Endothelial cell (in vitro differentiated cells): ENCODE measurements at places on chromosomes 3 and 15. TPM values are rescaled to one million over a fixed set of nuclear protein-coding genes. Genes with fewer than 3 reads are reported as not detected.

The TLR9 gene
- total RNA-seq, result not detected

The CTXN2 gene
- 0.18 TPM for total RNA-seq

The LRRC31 gene
- total RNA-seq, result 0.23 TPM

The CCDC191 gene
- total RNA-seq, result 4.0 TPM

The MCF2L2 gene
- 1.8 TPM for total RNA-seq

DNA sequence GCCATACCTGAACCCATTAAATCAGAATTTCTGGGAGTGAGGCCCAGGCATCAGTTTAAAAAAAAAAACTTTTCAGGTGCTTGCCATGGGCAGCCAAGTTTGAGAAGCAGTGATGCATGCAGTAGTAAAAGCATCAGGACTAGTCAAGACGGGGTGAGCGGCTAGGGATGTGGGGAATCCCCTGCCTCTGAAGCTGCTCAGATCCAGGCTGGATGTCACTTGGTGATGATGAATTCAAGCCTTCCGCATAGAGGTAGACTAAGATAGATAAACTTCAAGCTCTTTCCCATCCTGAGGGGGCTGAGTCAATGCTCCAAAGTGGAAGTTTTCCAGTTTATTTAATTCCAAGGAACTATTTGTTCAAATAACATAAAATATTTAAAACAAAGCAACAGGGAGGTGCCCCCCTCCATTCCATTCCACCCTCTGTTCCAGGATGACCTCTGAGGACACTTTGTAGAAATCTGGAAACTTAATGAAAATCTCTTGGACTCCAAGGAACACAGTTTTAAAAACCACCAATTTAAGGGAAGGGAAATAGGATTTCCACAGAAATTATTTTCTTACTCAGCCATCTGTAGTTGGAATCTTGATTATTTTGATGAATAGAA, 100.4 kb upstream of the NR2E3 start:
- no peaks in the 10 kb centered on the region for H3K4me1 ChIP-seq
- H3K36me3 ChIP-seq, result no peaks in the 10 kb centered on the region
- no peak for DNase-seq
- no peak overlapping the region for H3K27ac ChIP-seq
- no peaks in the 10 kb centered on the region for H3K27me3 ChIP-seq

GRCh38 chr15:72919936-72920465, 132.3 kb upstream of the NEO1 start:
- no peaks in the 10 kb centered on the region for H3K36me3 ChIP-seq
- no peaks in the 10 kb centered on the region for H3K4me1 ChIP-seq
- H3K4me3 ChIP-seq, result no peak overlapping the region
- H3K27me3 ChIP-seq, result no peaks in the 10 kb centered on the region
- no peak overlapping the region for H3K27ac ChIP-seq

DNA sequence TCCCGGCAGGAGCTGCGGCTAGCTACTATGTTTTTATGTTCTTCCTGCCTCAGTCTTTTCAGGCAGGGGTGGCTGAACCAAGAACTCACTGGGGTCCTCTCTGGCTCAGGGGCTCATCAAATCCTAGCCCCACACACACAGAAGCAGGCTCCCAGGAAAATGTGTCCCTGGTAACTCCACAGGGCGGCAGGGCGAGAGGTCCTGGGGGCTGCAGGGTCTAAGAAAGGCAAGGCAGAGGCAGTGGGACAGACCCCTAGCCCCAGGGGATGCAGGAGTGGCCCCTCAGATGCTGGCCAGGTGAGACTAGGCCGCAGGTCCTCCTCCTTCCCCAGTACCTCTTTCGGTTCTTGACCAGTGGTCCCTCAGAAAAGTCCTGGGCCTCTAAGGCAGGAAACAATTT, 48.9 kb downstream of the PTH1R start:
- peaks cover 34% of the 10 kb centered on the region for H3K4me1 ChIP-seq
- H3K27ac ChIP-seq, result peak overlapping the region; percentile 42
- DNase-seq, result no peak
- peaks cover 24% of the 10 kb centered on the region for H3K36me3 ChIP-seq

DNA sequence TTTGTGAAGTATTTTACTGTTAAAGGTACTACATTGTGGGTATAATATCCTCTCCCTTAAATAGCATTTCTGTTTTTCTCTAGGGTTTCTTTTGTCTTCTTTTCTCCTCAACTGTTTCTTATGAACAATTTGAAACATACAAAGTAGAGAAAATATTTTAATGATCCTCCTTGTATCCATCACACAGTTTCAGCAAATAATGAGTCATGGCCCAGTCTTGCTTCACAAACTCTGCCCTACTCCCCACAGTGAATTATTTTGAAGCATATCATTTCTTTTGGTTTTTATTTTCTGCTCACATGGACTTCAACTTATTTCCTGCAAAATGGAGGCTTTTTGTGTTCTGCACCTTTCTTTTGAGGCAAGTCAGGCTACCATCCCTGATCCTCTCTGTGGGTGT, 6.1 kb upstream of the SCAANT1 start:
- no peak for DNase-seq
- peaks cover 4% of the 10 kb centered on the region for H3K4me1 ChIP-seq
- H3K4me3 ChIP-seq, result no peak overlapping the region
- no peak overlapping the region for H3K27ac ChIP-seq

DNA sequence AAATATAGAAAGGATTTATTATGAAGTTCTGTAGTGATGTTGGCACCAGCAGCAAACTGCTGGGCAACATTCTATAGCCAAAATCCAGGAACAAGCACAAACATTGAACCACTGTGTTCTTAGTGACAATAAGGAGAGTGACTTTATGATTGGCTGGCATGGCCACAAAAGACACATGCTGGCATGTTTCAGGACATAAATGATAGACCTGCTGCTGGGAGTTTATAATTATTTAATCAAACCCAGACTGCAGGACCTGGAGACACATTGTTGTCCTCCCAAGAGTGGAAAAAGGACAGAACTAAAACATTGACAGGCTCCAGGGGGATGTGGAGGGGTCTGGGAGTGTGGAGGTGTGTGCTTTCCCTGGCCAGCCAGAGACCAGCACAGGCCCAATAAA, 255.3 kb upstream of the LRTM1 start:
- H3K4me1 ChIP-seq, result no peaks in the 10 kb centered on the region
- no peaks in the 10 kb centered on the region for H3K27me3 ChIP-seq
- DNase-seq, result no peak
- H3K27ac ChIP-seq, result no peak overlapping the region

DNA sequence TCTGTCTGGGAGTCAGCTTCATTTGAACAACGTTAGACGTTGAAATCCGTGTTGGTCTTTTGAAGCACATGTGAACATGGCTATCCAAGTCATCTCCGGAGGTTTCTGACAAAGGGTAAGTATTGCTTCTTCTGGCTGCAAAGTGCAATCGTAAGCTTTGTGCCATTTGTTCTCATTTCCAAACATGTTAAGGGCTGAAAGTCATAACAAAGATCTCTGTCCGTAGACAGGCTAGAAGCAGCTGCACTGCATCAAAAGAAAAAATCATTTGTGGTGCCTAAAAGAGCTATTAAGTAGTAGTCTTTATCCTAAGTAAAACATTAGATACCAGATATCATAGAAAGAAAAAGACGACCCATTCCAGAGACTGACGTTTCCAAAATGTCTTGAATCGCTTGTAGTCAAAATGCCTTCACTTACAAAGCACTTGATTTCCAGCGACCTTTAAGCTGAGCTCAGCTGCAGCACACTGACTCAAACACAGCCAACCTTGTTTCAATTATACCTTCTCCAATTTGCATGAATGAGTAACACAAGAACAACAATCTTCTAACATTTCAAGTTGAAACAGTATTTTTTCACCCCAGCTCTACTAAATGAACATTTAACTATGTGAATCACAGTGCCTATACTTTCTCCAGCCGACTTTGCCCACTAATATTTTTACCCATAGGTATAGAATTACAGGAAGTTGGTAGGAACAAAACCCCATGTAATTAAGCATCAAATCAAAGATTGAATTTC, 76.6 kb downstream of the NEDD4 start:
- no peak for DNase-seq
- H3K27me3 ChIP-seq, result no peaks in the 10 kb centered on the region
- H3K4me3 ChIP-seq, result no peak overlapping the region

GRCh38 chr3:141643391-141643790, 94.7 kb upstream of the RNF7 start:
- H3K27me3 ChIP-seq, result peaks cover 2% of the 10 kb centered on the region
- H3K4me3 ChIP-seq, result no peak overlapping the region
- peaks cover 12% of the 10 kb centered on the region for H3K4me1 ChIP-seq
- no peak for DNase-seq
- no peak overlapping the region for H3K27ac ChIP-seq

- no peaks in the 10 kb centered on the region for H3K27me3 ChIP-seq
- no peak for DNase-seq
- H3K4me3 ChIP-seq, result no peak overlapping the region
- H3K4me1 ChIP-seq, result no peaks in the 10 kb centered on the region
- H3K36me3 ChIP-seq, result no peaks in the 10 kb centered on the region
Measured at GRCh38 chr15:67690936-67691335, 134.4 kb upstream of the SKOR1 start.

- no peaks in the 10 kb centered on the region for H3K36me3 ChIP-seq
- H3K27ac ChIP-seq, result no peak overlapping the region
- peaks cover 1% of the 10 kb centered on the region for H3K27me3 ChIP-seq
- no peak overlapping the region for H3K4me3 ChIP-seq
- DNase-seq, result no peak
Measured at GRCh38 chr3:153652076-153652475, 469.1 kb upstream of the ARHGEF26 start.

GRCh38 chr3:4531478-4532025, 38.4 kb downstream of the ITPR1 start:
- peaks cover 5% of the 10 kb centered on the region for H3K27me3 ChIP-seq
- peak overlapping the region; percentile 98 for H3K27ac ChIP-seq
- H3K4me3 ChIP-seq, result no peak overlapping the region
- H3K36me3 ChIP-seq, result peaks cover 6% of the 10 kb centered on the region
- peaks cover 56% of the 10 kb centered on the region for H3K4me1 ChIP-seq

GRCh38 chr15:87902772-87903426, 353.6 kb downstream of the NTRK3 start:
- H3K27me3 ChIP-seq, result peaks cover 4% of the 10 kb centered on the region
- H3K4me1 ChIP-seq, result peaks cover 4% of the 10 kb centered on the region
- no peak overlapping the region for H3K27ac ChIP-seq
- H3K4me3 ChIP-seq, result no peak overlapping the region
- H3K36me3 ChIP-seq, result no peaks in the 10 kb centered on the region

GRCh38 chr3:158717576-158717975, 14.7 kb downstream of the RARRES1 start:
- H3K27ac ChIP-seq, result no peak overlapping the region
- H3K27me3 ChIP-seq, result peaks cover 14% of the 10 kb centered on the region
- H3K36me3 ChIP-seq, result peaks cover 20% of the 10 kb centered on the region
- H3K4me1 ChIP-seq, result peaks cover 65% of the 10 kb centered on the region
- no peak for DNase-seq

DNA sequence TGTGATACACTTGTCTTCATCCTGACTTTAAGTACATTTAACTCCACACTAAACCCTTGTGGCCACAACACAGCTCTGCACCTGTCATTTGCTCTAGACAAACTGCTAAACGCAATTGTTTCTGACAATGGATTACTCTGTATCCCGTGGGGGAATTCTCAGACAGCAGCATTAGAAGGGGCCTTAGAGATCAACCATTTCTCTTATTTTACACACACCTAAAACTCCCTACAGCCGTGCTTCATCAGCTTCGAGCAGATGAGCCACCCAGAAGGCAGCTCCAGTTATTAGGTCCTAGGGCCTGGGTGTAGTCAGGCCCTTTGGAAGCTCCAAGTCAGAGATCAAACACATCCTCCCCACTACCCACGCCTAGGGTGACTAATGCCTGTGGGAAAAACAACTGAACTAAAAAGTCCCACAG, 1.3 kb upstream of the IL12A start:
- H3K27me3 ChIP-seq, result peaks cover 4% of the 10 kb centered on the region
- DNase-seq, result no peak
- H3K4me3 ChIP-seq, result no peak overlapping the region

GRCh38 chr3:20346916-20347315, 160.9 kb upstream of the SGO1 start:
- no peaks in the 10 kb centered on the region for H3K27me3 ChIP-seq
- H3K27ac ChIP-seq, result no peak overlapping the region
- H3K4me3 ChIP-seq, result no peak overlapping the region
- H3K4me1 ChIP-seq, result no peaks in the 10 kb centered on the region
- no peak for DNase-seq
- H3K36me3 ChIP-seq, result no peaks in the 10 kb centered on the region

DNA sequence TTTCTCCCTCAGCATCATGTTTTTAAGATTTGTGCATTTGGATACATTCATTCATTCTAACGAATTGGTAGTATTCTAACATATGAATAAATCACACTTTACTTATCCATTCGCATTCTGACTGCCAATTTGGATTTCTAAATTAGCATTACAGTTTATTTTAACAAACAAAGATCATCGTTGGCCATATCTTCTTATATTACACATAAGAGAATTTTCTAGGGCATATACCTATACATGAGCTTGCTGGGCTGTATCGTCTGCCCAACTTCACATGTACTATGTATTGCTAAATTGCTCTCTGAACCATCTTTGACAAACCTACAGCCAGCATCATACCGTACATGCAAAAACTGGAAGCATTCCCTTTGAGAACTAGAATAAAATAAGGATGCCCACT, 265.8 kb upstream of the PPP2R3A start:
- no peaks in the 10 kb centered on the region for H3K4me1 ChIP-seq
- H3K4me3 ChIP-seq, result no peak overlapping the region
- H3K36me3 ChIP-seq, result no peaks in the 10 kb centered on the region
- H3K27ac ChIP-seq, result no peak overlapping the region
- DNase-seq, result no peak
- H3K27me3 ChIP-seq, result no peaks in the 10 kb centered on the region

GRCh38 chr3:36697229-36698001, 66.9 kb downstream of the DCLK3 start:
- no peak for DNase-seq
- H3K36me3 ChIP-seq, result no peaks in the 10 kb centered on the region
- H3K27me3 ChIP-seq, result no peaks in the 10 kb centered on the region

- no peak overlapping the region for H3K4me3 ChIP-seq
- H3K4me1 ChIP-seq, result peaks cover 19% of the 10 kb centered on the region
- H3K27ac ChIP-seq, result no peak overlapping the region
- no peak for DNase-seq
- H3K27me3 ChIP-seq, result peaks cover 6% of the 10 kb centered on the region
Measured at GRCh38 chr15:74050556-74051234, 31.7 kb downstream of the GOLGA6A start.

DNA sequence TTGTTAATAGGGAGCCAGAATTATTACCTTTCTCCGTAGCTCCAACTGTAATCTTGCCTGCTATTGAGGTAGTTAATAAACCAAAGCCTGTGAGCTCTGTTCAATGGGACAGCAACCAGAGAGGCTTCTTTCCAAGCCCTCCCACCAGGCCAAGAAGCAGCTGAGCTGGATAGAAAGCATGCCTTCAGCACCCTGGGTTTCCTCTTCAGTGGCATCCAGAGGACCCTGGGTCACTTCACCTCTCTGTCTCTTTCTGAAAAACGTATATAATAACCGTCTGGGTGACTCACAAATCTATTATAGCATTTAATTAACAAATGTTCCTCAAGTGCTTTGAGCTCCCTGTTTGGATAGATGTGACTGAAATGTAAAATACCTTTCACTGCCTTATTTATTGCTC, 420.0 kb downstream of the LPP start:
- no peak overlapping the region for H3K4me3 ChIP-seq
- no peak overlapping the region for H3K27ac ChIP-seq
- H3K36me3 ChIP-seq, result no peaks in the 10 kb centered on the region
- no peak for DNase-seq
- no peaks in the 10 kb centered on the region for H3K27me3 ChIP-seq
